ENCODE measurements at places on chromosomes 5 and 9.

DNA sequence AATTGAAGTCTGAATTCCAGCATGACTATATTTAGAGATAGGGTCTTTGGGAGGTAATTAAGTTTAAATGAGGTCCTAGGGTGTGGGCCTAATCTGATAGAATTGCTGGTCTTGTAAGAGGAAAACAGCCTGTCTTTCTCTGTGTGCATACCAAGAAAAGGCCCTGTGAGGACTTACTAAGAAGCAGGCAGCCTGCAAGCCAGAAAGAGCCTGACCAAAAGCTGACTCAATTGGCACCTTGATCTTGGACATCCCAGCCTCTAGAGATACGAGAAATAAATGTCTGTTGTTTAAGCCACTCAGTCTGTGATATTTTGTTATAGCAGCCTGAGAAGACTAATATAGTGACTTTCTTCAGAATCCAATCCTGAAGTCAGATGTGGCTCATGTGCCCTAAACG lies 14.6 kb downstream of the ARL14EPL start:
- DNase-seq: no peak

GRCh38 chr5:88886252-88886651 lies 3.3 kb upstream of the MEF2C start:
- DNase-seq: no peak

- DNase-seq: peak; percentile 23
These were observed 52.8 kb upstream of the LRRTM2 start for GRCh38 chr5:138927979-138928378.

GRCh38 chr5:173922527-173922926 lies 34.4 kb downstream of the CPEB4 start:
- peak; percentile 17 for DNase-seq

Data from IMR-90 (cell line).